ENCODE measurements at places on chromosomes 2 and 18.
A peak's percentile ranks its signal among the peaks of the same experiment; 100 is the strongest.

DNA sequence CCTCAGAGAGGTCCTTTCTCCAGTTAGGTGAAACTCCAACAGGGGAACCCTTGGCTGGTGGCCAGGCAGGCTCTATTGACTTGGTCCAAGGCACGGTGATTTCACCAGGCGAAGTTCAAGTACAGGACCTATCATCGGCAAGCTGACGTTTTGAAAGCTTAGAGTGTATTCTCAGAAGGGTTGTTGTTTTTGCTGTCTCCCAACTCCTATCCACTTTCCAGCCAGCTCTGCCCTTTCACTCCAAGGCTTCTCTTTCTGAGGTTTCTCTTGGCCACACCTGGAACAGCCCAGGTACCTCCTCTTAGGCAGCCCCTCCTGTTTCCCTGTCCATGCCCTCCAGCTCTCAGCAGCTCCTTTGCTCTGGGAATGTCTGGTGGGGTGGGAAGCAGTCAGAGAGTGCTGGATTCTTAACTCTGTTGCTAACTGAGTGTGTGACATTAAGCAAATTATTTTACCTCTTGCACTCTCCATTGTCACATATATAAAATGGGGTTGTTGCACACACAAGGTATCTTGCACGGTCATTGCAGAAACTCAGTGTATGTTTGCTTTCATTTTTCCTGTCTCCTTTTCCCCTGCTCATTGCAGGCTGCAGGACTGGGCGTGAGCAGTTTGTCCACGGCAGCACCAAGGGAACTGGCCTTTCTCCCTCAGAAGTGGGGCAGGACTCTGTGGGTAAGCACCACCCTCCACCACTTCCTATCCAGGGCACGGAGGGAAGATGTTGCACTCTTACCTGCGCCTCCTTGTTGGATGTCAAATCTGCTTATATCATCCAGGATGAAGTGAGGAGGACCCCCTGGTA lies 30.2 kb downstream of the CAPN13 start:
- DNase-seq: no peak

- DNase-seq: no peak
Measured at GRCh38 chr2:177078855-177079254, 133.7 kb upstream of the HNRNPA3 start.

DNA sequence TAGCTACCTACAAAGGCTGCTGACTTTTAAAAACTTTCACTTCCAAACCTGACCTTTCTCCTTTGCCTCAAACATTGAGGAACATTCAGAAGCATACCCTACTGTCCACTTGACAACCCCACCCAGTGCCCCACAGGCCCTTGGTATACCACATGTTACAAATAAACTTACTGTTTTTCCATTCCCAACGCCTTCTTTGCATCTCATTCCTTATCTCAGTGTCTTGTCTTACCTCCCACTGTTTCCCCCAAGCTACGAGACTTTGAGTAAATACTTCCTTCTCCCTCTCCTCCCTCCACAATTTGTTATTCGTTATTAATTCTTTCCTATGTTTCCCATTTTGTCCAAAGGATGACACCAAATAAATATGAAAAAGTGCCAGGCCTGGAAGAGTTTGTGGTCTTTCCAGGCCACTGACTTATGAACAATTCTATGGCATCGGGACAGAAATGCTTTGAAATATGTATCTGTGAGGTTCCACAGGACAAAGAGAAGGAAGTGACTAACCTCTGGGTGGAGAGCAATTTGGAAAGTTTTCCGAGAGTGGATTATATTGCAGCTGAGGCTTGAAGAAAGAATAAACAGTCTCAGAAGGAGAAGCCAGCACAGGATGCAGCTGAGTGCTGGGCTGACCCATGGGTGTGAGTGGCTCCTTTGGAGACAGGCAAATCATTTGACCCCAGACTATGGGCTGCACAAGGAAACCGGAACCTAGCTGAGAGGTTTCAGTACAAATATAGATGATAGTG lies 409.0 kb downstream of the LPIN1 start:
- DNase-seq: no peak

DNA sequence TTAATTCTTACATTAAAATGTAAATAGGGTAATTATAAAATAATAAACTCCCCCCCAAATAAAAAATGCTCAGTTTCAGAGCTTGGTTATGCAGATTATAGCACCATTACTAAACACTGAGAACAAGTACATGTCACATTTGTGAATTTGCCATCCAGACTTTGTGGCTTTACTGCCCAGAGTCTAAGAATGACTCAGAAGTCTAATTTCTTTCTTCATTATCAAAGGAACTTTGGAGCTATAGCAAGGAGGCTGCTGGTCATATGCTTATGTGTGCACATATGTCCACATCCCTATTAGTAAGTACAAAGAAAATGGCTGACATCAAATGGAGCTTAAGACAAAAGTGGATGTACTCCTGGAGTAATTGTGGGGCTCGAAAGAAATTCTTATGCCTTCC lies 248.5 kb upstream of the SESTD1 start:
- DNase-seq: no peak

GRCh38 chr2:97849881-97850528 lies 136.6 kb downstream of the ZAP70 start:
- no peak for DNase-seq

DNA sequence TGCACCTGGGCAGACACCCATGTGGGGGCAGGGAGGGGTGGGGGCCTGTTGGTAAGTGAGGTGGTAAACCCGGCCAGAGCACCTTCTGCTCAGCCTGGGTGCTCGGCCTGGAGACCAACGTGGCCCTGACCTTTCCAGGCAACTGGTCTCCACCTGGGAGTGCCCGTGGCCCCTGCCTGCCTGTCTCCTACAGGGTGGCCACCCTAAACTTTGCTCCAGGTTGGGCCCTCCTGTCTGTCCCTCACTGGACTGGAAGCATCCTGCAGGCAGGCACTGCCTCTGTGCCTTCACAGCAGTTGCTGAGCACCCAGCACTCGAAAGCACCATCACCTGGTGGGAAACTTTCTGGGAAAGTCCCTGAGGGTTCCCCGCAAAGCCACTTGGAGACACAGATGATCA lies 171.3 kb downstream of the TWIST2 start:
- no peak for DNase-seq

GRCh38 chr2:176079831-176080539 lies 3.8 kb downstream of the EVX2 start:
- no peak for DNase-seq

DNA sequence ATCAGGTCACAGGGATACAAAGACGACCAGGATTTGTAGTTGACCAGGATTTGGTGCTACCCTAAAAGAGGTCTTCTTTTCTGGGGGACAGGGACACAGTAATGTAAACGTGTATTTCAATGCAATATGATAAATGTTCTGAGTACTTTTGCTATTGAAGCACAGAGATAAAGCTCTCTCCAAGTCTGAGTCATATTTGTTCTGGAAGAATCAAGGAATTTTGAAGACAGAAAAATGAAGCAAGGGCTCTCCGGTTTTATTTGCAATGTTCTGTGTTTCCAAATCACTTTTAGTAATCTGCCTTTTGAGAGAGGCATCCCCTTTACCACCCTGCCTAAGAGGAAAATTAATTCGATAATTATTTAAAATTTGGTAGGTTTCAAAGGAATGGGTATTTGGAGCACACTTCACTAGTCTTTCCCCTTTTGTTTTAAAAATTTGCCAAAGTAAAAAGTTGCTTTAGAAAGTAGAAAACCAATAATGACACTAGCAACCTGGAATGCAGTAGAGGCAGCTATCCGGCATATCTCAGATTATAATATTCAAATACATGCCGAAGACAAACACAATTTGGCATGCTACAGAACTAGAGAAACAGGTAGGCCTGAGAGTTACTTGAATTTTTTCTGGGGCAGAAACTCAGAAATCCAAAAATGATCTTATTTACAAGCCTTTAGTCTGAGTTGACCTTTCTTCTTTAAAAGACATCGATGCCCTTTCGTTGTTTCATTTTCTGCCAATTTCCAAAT lies 82.7 kb downstream of the MREG start:
- DNase-seq: no peak

DNA sequence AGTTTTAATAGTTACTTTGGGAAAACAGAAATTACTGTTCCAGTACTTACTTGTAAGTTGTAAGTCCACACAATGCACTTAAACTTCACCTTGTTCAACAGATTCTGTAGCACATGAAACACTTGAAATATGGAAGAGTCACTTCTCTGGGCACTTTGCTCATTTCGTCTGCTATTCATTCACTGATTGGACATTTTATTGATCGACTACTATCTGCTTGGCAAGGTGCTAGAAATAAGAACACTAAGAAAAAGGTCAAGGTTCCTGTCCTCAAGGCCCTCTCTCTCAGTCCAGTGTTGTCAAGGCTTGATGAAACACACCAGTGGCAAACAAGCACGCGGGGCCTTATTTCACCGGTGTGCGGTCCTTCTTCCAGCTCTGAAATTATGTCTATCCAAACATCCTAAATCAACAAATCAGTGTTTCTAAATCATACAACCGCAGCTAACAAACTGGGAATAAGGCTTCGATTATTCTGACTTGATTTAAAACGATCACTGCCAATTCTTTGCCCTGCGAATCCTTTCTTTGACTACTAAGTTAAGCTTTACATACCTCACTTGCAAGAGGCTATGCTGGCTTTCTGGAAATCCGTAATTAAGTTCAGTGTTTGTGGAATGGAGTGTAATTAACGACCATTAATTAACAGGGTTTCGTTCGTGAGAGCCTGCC lies 780 bp upstream of the ITGAV start:
- no peak for DNase-seq

GRCh38 chr2:42974721-42975717 lies 182.6 kb upstream of the HAAO start:
- peak; percentile 57 for DNase-seq

- DNase-seq: no peak
Measured at GRCh38 chr2:2751715-2752315, 420.7 kb upstream of the MYT1L start.

DNA sequence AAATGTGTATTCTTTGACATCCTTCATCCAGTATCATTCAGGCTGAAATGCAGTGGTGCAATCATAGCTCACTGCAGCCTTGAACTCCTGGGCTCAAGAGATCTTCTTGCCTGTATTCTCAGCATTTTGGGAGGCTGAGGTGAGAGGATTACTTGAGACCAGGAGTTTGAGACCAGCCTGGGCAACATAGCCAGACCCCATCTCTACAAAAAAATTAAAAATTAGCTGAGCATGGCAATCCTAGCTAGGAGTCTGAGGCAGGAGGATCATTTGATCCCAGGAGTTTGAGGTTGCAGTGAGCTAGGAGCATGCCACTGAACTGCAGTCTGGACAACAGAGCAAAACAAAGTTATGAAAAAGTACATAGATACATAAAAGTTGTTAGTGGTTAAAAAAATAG lies 24.1 kb downstream of the SANBR start:
- no peak for DNase-seq

- no peak for DNase-seq
Measured at GRCh38 chr18:12946549-12947284, 1.1 kb upstream of the SEH1L start.

DNA sequence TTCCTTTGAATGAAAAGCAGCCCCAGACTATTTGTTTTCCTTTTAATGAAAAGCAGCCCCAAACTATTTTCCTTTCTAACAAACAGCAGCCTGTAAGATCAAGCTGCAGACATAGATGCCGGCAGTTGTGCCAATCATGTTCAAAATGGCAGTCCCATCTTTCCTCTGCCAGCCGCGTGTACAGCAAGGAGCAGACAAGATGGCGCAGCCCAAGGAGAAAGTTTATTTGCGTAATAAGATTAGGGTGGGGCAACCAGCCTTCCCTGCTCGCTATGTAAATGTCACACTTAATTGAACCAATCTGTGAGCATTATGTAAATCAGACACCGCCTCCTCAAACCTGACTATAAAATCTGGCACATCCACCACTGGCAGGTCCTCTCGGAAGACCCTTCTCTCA lies 226.0 kb downstream of the TGIF1 start:
- DNase-seq: no peak

DNA sequence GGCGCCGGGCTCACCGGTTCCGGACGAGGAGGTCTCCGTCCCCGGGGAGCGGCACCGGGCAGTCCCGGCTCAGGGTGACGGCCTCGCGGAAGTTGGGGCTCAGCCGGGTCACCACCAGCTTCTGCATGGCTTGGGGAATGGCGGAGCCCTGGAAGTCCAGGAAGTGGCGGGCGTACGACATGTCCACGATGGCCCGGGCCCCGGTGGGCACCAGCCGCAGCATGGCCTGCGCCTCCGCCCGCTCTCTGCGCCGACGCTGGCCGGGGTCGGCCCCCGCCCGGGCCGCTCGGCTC lies 157 bp downstream of the PTGR3 start:
- DNase-seq: no peak

All from CD4-positive, alpha-beta T cell treated with Interleukin-4 for 1 hour (primary cell).